Activated T-helper 1 cell treated with Interleukin-2 at 50 U/mL for 16 hours (primary cell): ENCODE measurements at places on chromosomes 5 and 9.

DNA sequence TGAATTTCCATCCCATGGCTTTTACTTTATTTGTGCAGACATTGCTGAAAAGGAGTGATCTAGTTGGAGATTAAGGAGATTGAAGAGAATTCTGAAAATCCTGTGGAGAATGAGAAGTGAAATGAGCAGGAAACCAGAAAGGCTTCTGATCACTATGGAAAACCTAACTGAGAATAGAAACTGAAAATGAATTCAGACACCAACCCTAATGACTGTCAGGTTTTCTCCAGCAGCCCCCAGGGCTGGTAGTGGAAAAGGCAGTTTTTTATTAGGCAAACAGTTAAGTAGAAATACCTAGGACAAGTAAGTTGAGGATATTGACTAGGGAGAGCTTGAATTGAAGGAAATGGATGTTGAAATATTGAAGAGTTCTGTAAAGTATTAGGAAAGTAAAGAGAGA is 14.7 kb upstream of the ARRDC3 start:
- DNase-seq, result no peak

GRCh38 chr9:128565578-128565977 is 13.2 kb downstream of the SPTAN1 start:
- DNase-seq, result no peak

DNA sequence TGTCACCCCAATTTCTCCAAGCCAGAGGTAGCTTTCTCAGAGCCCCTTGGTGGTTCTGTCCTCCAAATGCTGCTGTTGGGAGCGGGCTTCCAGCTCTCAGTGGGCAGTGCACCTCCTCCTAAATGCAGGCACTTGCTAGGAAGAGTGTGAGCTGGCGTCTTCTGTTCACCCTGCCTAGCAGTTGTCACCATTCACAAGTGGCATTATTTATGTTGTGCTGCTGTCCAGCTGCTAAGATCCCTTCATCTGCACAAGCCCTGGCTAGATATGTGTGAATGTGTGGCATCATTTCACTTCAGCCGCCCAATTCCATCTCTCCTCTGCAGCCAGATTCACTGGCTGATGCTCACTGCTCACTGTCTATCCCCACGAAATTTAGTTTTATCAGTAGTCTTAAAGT is 43.7 kb downstream of the SLC36A1 start:
- no peak for DNase-seq

DNA sequence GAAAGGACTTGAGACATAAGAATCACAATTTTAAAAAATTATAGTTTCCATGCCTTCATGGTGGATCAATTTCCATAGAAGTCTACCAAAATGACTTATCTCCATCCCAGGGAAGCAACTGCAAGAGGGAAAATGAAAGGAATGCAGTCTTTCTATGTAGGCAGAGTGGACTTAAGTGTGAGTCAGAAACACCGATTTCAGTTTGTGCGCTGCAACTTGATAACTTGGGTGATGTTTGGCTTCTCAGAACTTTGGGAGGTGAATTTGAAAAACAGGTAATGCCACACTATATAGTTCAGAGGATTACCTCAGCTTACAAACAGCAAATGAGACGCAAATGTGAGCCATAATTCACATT is 708 bp upstream of the CSNK1G3 start:
- DNase-seq, result no peak

DNA sequence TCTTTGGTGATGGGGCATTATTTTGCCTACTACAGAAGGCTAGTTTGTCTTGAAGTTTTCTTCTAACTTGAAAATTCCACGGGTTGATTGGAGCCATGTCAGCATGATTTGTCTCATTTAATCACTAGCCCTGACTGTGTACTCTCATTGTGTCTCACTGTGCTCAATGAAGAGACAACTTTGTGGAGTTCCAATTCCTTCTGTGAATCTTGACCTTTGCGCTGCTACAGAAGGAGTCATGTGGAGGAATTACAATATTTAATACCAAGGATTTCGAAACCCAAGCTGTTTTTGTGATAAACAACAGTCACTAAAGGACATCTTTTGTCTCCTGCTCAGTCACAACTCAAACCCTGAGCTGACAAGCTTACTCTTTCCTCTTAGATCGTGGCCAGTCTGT is 98.6 kb upstream of the ACTBL2 start:
- DNase-seq, result no peak

GRCh38 chr5:333945-334344 is 12.4 kb downstream of the AHRR start:
- no peak for DNase-seq

- no peak for DNase-seq
Measured at GRCh38 chr9:121115466-121115865, 40.7 kb downstream of the CNTRL start.

DNA sequence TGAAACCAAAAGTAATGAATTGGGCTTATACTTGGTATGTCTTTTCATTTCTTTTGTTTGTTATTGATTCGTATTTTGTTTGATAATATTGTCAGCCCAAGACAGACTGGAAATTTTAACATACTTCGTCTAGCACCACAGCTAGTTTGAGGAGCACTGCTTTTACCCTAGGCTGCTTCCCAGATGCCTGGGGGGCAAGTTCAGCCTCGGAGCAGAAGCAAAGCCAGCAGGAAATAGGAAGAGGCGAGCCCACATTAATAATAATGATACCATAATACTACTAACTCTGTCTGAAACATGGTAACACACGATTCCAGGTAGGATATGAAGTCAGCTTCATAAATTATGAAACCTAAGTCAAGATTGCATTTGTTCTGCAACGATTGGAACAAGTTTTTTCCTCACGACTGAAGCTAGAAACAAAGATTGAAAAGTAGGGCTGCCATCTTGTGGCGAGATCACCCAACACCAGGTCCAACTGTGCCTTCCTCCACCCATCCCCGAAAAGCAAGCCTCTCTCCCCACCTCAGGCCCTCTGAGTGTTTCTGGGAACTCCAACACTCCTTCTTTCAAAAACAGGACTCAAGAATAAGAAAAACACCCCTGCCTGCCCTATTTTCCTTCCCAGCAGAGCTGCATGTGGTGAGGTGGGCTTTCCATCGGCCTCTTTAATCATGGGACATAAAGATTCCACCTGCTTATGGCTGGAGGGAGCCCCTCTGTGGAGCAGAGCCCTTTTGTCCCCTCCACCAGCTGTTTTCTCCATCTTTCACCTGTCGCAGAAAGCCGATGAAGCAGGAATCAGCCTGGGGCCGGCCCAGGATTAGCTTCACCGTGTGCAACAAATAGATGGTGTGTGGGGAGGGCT is 236.4 kb downstream of the CAAP1 start:
- no peak for DNase-seq

- DNase-seq, result no peak
Measured at GRCh38 chr5:40879163-40879942, 29.9 kb upstream of the C7 start.

DNA sequence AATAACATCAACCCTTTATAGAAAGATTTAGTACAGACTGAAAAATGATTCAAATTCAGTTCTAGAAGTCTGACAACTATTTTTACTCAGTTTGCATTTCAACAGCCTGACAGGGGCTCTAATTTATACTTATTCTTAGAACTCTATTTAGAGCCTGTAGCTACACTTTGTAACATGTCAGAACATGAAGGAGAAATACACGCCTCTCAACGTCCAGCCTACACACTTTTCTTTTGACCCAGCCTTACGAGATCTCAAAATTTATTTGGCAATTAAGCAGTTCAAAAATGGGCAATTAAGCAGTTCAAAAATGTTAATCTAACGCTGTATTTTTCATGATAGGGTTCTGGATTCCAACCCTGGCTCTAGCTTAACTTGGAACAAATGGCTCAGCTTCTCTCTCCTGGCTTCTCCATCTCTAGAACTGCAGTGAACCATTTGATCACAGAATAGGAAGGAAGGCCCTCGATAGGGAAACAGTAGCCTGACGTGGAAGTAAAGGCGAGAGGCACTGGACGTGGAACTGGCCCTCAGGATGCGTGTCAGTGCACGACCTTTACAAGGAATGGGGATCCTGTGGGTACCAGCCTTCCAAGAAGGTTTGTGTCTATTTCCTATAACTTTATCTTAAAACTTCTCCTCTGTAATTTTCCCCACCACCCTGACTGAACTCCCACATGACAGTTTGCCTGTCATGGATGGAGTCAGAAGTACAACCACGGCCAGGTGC is 66.4 kb downstream of the PRRT1B start:
- no peak for DNase-seq

- no peak for DNase-seq
Measured at GRCh38 chr5:107930891-107931290, 260.2 kb upstream of the EFNA5 start.

GRCh38 chr5:176803068-176803942 is 7.1 kb upstream of the UNC5A start:
- DNase-seq, result no peak

DNA sequence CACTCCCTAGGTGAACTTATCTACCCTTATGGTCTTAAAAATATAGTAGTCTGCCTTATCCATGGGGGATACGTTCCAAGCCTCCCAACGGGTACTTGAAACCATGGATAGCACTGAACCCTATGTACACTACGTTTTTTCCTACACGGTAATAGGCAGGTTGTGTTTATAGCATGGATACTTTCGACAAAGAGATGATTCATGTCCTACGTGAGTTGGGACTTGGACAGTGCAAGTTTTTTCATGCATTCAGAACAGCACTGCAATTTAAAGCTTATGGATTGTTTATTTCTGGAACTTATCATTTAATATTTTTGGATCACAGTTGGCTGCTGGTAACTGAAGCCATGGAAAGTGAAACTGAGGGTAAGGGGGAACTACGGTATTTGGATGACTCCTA is 88.1 kb downstream of the CNTLN start:
- no peak for DNase-seq

DNA sequence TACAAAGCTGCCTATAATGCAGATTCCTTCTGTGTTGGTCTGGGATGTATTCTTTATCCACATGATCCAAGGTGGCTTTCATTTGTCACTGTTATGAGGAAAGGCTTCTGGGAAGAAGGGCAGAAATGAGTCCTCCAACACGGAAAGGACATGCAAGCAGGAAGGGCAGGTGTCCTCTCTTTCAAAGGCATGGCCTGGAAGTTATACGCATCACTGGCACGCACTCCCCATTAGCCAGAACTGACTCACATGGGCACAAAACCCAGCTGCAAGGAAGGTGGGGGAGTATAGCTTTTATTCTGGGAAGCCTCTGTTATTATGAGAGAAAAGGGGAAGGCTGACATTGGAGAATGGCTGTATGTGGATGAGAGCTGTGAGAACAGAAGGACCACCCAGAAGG is 141.3 kb upstream of the ZNF618 start:
- no peak for DNase-seq

- DNase-seq, result no peak
Measured at GRCh38 chr5:155726267-155726666, 600.7 kb upstream of the SGCD start.

- DNase-seq, result no peak
Measured at GRCh38 chr9:3035579-3036332, 191.9 kb upstream of the PUM3 start.

DNA sequence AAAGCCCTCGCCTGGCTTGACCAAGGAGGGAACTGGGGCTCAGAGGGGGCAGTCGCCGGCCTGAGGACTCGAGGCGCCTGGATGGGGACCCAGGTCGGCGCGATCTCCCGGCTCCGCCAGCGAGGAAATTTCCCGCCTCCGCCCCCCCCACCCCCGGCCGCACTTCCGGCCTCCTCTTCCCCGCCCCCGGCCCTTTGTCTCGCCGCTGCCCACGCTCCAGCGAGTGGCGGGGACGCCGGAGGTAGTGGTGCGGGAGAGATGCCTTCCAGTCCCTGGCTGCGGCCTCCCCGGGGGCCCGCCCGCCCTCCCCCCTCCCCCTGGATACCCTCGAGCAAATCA is 448 bp upstream of the GPRIN1 start:
- no peak for DNase-seq

DNA sequence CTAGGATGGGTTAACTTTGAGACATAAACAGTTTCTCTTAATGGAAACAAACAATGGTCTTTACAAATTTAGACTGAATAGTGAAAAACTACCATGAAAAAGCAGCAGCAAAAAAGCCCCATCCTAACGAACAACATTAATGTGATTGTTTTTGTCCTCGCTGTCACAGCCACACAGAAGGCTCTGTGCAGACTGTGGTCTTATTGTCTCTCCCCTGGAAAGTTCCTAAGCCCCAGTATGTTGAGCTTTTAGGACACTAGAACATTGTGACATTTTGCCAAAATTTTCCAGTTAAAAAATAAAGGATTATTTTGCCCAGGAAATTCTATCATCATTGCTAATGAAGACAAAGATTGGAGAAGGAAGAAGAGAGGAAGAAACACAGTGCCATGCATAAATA is 12.6 kb upstream of the SOWAHA start:
- no peak for DNase-seq

DNA sequence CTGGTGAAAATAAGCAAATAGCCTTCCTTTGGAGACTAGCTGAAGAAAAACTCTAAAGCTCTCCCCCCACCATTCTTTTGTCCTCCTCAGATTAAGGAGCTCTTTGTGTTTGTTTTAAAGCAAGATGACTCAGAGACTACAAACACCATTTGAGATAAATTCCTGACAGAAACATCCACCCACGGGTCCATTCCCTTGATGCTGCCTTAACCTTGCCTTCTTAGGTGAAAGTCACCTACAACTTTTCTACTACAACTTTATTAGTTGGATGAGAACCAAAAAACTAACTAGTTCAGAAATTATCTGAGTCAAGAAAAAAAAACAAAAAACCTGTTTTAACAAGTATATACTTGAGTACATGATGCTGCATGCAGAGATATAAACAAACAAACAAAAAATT is 831.1 kb downstream of the NR2F1-AS1 start:
- no peak for DNase-seq

DNA sequence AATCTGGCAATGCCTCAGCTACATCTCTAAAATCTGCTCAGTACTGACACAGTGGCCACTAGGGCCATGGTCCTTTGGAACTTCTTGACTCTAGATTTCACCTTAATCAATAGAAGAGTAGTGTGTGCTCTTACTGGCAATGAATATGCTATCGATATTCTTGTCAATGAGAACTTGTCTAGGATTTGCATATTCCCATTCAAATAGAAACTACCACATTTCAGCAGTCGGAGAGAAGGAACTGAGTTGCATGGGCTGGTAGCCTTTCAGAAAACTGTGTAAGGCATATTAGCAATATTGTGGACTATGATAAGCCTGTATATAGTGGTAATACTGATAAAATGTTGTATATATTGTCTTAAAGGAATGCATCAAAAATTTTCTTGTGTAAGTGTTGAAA is 45.3 kb upstream of the NAA35 start:
- no peak for DNase-seq

DNA sequence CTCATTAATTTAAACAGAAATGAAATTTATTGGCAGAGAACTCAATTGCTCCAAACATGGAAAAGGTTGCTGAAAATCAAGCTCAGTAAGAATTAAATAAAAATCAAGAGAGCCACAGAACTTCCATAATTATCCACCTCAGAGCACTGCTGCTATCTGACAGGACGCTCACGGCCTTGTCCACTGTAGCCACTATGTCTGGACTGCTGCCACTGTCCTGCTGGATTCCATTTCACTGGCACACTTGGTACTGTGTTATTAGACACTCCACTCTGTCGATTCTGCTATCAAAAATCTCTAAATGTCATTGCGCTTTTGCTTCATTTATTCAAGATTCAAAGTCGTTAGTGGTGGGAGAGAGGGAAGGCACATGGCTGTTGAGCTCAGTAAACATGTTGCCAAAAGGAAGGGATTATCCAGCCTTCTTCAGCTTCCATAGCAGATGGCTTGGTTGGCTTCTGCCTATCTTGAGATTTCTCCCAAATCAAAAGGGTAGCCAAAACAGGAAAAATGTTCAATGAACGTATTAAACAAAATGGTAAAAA is 815.0 kb downstream of the CDH18 start:
- no peak for DNase-seq

GRCh38 chr9:4579001-4579400 is 83.1 kb upstream of the PLPP6 start:
- no peak for DNase-seq

- DNase-seq, result no peak
Measured at GRCh38 chr5:9207817-9208418, 338.0 kb downstream of the SEMA5A start.
